NCI-H510A (cell line): ENCODE measurements at places on chromosomes 11 and 22.

- no peak for DNase-seq
Observed at GRCh38 chr11:118928870-118929500, 3.3 kb upstream of the BCL9L start.

- no peak for DNase-seq
Observed at GRCh38 chr11:11806074-11806473, 35.7 kb upstream of the USP47 start.

- no peak for DNase-seq
Observed at GRCh38 chr11:32006799-32007388, 84.0 kb upstream of the RCN1 start.

GRCh38 chr11:114017723-114018122, 41.8 kb upstream of the ZBTB16 start:
- no peak for DNase-seq

DNA sequence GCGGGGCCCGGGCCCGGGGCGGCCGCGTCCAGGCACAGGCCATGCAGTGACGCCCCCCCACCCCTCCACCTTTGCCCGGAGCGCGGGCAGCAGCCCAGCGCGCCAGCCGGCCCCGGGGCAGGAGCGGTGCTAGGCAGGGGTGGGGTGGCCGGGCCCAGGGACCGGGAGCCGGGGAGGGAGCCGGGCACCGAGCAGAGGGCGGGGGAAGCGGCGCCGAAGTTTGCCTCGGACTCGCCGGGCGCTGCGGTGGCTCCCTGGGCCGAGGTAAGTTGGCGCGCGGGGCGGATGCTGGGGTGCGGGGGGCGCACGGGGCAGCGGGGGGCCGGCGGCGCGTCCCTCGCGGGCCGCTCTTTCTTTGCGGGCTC, 332 bp downstream of the TEAD1 start:
- DNase-seq = no peak

DNA sequence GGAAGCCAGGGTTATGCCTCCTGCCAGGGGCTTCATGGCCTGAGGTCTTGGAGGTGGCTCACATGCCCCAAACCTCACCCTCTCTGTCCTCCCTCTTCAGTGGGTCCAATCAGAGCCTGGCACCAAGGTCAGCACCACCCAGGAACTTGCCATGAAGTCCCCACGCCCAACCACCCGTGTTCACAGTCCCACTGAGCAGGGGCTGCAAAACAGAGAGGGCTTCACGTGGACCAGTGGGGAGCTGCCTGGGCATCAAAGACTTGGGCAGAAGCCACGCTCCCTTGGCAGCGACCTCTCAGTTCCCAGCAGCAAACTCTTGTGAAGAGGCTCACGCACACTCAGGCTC, 425.8 kb upstream of the B3GAT1 start:
- no peak for DNase-seq

GRCh38 chr22:19196841-19197612, 18.5 kb upstream of the SLC25A1 start:
- DNase-seq = no peak

GRCh38 chr11:83287631-83288030, 1.5 kb upstream of the CCDC90B start:
- DNase-seq = no peak

GRCh38 chr22:30858976-30859713, 109.4 kb downstream of the MORC2 start:
- DNase-seq = no peak

DNA sequence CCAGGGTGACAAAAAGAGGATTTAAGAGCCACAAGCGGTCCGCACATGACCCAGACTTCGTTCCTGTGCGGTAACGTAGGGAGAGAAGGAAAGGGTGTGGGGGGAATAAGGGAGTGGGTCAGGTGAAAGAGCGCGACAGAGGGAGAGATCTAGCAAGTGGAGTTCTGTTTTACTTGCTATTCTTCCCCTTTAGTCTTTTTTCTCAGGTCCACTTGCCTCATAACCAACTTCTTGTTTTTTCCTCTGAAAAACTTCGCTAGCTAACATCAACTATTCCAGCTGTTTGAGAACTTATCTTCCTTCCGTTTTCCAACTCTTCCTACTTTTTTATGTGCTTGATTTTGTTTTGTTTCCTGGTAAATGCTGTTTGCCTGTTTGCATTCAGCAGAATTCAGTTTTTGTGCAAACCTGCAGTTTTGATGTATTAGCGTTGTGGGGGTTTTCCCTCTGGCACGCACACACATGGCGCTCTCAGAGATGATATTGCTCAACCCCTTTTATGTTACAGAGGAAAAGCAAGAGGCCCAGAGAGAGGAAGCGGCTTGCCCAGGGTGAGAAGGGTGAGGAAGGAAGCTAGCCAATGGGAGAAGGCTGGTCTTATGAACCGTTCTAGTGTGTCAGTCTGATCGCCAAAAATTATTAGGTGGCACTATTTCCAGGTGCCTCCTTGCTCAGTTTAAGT, 592 bp upstream of the CTSC start:
- peak; percentile 36 for DNase-seq

GRCh38 chr11:16204261-16204660, 152.1 kb downstream of the SOX6 start:
- no peak for DNase-seq

DNA sequence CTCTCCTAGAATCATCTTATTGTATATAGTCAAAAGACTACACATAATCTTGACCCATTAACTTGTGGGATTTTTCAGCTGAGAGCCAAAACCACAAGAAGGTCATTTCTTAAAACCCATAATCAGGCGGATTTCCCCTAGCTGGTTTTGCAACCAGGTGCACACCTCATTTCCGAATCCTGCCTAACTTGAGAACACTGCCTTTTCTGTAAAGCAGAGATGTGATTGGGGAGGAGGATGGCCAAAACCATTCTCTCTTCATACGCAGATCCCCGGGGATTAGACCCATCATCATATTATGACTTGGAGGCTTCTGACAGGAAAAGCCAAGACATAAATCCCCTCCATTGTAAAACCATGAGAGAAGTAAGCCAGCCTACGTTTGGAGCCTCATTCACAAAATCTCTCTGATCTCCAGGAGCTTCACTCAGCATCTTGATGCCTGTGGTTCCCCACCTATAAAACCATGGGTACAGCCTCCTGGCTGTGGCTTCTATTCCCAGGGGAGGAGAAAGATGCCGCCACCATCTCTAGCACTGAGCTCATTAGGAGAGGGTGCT, 191.3 kb downstream of the KIF18A start:
- no peak for DNase-seq

GRCh38 chr11:122037911-122038310, 78.1 kb downstream of the BLID start:
- no peak for DNase-seq

- DNase-seq = no peak
Observed at GRCh38 chr11:15933886-15934625, 422.3 kb downstream of the SOX6 start.

DNA sequence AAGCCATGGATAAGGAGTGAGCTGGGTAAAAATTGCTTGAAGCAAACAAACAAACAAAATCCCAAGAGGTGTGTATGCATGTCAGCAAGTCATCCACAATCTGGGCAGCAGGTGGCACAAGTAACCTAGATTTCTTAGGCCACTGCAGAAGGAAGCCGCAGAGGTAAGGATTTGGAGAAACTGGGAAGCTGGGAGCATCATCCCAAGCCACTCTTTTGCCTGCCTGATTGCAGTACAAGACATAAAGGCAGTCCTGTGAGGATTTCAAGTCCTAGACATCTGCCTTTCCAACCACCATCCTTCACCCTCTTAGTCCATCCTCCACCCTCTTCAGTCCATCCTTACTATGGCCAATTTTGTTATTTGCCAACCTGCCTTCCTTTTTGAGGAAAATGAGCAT, 67.2 kb upstream of the BMAL1 start:
- DNase-seq = peak; percentile 29

- no peak for DNase-seq
Observed at GRCh38 chr11:9133956-9134355, 42.6 kb upstream of the SCUBE2 start.

DNA sequence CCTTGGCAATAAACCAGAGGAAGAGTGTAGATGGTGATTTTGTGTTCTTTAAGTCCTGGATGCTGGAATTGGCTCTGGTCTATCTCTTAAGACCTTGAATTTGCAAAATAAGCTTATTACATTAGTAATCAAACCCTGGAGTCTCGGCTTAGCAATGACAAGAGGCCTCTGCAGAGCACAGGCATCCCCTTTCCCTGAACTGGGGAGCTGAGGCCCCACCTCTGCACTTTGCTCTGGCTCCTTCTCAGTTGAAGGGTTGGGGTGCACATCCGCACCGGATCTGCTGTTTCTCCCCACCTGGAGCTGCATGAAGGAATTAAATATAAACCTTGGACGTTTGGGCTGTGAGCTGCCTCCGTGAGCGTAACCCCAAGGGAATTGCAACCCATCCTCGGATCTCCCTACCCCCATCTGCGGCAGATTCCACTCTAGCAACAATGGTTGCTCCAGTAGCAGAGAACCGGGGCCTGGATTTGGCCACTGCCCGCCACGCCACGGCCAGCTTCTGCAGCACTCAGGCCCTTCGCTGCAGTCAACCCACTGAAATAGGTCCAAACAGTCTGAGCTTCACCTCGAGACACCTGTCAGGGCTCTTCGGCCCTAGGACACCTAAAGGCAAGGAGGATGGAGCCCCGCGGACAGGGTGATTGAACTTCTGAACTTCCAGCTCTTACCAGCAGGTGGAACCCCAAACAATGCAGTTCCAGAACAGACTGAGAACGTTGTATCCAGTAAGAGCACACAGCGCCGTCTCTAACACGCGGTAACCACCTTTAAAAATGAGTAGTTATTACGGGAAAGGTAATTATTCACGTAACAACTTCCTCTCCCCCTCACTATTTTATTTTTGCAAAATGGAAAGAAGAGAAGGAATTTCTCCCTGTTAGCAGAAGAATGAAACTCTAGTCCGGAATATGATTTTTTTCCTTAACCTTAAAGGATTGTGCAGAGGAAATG, 54.8 kb upstream of the CAPRIN1 start:
- DNase-seq = peak; percentile 34

- DNase-seq = no peak
Observed at GRCh38 chr22:37459206-37459605, 27.0 kb downstream of the MFNG start.

- no peak for DNase-seq
Observed at GRCh38 chr11:20248121-20248772, 88.0 kb upstream of the DBX1 start.

- no peak for DNase-seq
Observed at GRCh38 chr11:104784684-104785460, 113.4 kb downstream of the CASP12 start.

- DNase-seq = peak; percentile 11
Observed at GRCh38 chr22:46537225-46537945, at the start of gene CELSR1. CELSR1 (minus strand) TSS chr22:46537620; CDS start chr22:46537170, 450 bp downstream.

- DNase-seq = no peak
Observed at GRCh38 chr11:125157953-125158680, 6.4 kb upstream of the PKNOX2 start.

DNA sequence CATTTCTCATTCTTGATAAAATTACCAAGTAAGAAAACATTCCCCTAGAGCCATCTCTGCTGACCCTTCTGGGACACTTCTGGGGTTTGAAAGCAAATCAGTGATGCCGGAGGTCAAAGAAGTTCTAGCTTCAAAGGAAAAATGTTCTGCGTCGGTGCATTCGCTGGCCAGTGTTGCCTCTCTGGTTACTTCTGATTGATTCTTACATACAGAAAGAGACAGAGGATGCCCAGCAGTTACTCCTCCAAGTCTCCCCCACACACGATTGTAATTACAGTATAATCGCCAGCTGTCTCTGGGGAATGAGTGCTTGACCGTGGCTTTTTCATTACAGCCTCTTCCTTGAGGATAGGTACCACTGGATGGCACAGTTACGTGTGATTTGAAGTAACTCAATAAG, 150.9 kb downstream of the SNX19 start:
- DNase-seq = no peak

- DNase-seq = no peak
Observed at GRCh38 chr11:70397336-70397982, 870 bp upstream of the CTTN start.

GRCh38 chr11:117717485-117718314, 79.3 kb downstream of the DSCAML1 start:
- DNase-seq = peak; percentile 67

DNA sequence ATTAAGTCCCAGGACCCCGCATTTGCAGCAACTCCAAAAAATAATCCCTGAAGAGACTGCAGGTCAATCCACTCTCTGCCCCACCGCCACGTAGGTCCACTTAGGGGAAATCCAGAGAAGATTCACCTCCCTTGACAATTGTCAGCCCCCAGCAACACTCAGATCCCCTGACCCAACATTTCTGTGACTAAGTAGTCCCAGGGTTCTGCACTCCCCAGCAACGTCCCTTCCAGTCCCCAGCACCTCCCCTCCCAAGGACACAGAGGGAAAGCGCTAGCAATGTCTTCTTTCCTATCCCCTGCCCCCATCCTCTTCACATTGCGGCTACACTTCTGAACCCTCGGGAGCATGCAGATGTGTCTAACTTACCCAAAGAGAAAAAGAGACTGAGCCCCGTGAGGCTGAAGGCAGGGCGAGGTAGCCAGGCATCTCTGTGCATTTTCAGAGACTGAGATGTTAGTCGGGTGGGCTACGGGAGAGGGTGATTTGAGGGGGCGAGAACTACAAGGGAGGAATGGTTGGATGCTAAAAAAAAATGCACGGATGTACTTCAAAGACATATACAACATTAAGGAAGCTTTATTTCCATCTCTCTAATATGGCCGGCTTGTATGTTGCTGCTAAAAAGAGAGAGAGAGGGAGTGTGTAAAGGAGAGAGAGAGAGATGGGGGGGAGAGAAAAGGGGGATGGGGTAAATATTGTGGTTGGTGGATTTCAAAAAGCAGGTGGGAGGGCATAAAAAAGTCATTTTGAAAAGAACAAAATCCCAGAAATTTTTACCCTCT, at the start of gene SCN2B:
Gene SCN2B (minus strand): TSS at position 647 of the 785 bp plus-strand sequence. CDS start 208 bp downstream, at position 439.
- DNase-seq = no peak
